ENCODE measurements at places on chromosomes 2 and 18.

GRCh38 chr2:109295070-109295780 is 166.2 kb downstream of the SH3RF3 start:
- DNase-seq = no peak

- peak; percentile 50 for DNase-seq
Measured at GRCh38 chr2:98464772-98465310, 20.2 kb downstream of the INPP4A start.

DNA sequence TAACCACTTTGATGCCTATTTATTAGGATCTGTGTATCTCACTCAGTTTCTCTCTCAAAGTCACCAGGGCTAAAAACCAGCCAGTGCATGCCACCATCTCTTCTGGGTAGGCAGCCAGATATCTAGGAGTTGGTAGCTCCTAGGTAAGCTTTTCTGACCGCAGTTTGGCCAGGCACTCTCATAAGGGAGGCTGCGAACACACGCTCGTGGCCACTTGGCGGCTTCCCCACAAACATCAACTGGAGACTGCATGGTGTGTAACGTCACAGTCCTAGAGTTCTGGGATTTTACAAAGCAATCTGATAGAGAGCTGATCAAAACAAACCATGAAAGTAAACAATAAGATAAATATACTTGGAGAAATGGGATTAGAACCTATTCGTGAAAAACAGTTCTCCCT is 424.3 kb upstream of the ACVR2A start:
- no peak for DNase-seq

GRCh38 chr2:184620367-184620766 is 22.0 kb downstream of the ZNF804A start:
- no peak for DNase-seq

- DNase-seq = no peak
Measured at GRCh38 chr2:167652401-167652800, 595.0 kb downstream of the STK39 start.

DNA sequence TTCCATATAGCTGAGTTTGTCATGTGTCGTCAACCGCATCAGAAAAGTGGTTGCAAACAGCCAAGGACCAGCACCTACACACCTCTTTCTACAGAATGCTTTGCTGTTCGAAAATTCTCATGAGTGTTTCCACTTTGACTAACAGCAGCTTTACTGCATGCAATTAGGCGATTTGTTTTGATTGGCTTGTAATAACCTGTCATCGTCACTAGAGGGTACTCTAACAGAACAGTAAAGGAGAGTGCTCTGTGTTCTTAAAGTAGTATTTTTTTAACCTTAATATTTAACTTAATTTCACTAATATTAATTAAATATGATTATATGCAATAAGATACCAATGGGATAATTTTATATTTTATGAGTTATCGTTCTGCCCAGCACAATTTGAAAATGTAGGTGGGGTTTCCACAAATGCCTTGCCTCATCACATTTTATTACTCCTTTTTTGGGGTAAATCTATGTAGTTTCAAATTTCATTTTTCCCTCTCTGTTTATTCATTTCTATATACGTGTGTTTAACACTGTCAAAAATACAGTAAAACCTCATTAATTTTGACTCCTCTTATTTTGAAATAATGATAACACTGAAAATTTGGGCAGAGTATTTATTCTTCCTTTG is 502.2 kb downstream of the NRXN1 start:
- DNase-seq = peak; percentile 24

DNA sequence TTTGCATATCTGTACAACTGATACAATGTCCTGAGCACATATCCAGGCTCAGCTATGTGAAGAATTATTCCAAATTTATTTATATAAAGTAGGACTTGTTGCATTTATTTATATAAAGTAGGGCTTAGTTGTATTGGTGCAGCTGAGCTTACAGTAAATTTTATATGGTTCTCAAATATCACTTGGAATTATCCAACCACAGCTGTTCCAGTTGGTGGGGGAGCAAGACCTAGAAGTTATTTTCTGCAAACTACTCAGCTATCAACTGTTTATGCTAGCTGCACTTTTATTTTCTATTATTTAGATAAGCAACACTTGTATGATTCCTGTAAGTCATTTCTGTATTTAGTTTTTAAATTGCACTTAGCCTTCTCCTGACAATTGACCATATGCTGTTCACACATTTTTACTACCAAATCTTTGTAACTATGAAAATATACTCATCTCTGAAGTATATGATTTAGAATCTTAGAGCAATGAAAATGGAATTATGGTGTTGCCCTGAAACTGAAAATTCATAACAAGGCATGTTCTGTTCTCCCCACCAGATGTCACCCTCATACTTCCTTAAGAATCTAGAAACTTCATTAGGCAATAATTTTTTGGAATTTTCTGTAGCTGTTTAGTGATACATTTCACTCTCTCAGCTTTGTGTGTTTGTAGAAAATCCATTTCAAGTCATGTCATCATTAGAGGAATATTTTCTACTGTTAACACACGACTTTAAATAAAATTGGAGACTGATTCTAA is 157.0 kb upstream of the CBLN2 start:
- no peak for DNase-seq

DNA sequence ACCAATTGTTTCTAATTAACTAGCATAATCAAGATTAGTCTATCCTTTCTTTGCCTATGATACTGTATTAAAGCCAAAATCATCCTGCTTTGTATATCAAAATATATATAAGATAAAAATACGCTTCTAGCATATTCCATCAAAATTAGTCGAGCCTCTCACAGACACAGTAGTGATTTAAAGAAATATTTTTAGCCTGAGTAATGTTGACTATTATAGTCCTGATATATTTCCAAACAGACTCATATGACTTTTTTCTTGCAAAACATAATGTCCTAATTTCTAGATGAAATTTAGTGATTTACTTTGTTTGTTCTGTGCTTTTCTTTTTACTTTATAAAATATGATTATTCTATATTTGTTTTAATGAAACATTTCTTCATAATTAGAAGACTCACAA is 30.9 kb downstream of the FAP start:
- DNase-seq = no peak

DNA sequence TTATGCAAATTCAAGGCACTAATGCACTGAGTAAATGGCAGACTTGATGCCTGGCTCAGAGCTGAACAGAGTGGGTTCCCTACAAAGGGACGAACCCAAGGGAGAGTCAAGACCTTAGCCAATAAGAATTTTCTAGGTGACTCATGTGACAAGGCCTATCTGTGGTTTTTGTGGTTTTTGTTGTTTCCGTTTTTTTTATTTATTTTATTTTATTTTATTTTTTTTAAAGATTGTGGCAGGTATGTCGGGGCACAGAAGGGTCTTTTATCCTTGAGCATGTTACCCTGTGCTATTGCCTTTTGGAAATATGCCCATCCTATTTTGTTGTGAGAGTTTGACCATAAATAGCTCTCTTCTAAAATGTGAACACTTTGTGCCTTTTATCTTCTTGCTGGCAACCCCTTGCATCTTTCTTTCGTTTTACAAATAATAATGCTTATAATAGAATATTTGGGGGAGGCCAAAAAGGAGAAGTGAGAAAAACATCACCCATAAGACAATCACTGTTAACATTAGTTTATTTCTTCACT is 113.4 kb upstream of the AQP4 start:
- DNase-seq = no peak

GRCh38 chr2:190451561-190452176 is 43.5 kb downstream of the MFSD6 start:
- no peak for DNase-seq

DNA sequence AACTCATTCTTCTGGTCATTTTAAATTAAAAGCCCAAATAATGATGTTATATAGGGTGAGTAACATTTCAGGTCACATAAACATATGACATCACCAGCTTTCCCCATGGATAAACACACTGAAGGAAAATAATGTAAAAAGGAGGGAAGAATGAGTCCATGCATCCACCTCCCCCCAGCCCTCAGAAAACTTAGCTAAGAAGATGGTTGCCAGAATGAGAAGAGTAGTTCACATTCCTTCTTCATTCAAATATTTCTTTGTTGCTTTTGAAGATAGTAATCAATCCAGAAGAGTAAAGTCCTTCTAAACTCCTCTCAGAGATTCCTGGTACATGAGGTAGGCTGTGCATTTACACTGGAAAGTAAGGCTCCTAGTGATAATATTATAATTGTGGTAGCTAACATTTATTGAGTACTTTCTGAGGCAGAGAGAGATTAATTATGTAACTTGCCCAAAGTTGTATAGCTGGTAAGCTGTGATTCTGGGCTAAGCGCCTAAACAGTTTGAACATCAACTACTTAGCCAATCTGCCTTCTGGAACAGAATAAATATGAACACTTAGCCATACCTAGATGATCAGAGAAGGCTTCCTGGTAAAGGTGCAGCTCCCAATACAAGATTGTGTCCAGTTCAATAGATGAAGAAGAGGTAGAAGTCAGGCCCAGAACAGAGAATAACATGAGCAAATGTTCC is 256.7 kb upstream of the FN1 start:
- DNase-seq = no peak

- DNase-seq = no peak
Measured at GRCh38 chr2:47725808-47726207, 57.1 kb upstream of the MSH6 start.

DNA sequence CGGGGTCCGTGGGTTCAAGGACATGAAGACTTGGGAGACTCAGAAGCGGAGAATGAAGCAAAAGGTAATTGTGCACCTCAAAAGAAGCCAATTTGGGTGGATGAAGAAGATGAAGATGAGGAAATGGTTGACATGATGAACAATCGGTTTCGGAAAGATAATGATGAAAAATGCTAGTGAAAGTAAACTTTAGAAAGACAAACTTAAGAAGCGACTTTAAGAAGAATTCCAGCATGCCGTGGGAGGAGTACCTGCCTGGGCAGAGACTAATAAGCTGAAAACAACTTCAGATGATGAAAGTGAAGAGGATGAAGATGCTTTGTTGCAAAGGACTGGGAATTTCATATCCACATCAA is 43.5 kb downstream of the PSTPIP2 start:
- DNase-seq = no peak

DNA sequence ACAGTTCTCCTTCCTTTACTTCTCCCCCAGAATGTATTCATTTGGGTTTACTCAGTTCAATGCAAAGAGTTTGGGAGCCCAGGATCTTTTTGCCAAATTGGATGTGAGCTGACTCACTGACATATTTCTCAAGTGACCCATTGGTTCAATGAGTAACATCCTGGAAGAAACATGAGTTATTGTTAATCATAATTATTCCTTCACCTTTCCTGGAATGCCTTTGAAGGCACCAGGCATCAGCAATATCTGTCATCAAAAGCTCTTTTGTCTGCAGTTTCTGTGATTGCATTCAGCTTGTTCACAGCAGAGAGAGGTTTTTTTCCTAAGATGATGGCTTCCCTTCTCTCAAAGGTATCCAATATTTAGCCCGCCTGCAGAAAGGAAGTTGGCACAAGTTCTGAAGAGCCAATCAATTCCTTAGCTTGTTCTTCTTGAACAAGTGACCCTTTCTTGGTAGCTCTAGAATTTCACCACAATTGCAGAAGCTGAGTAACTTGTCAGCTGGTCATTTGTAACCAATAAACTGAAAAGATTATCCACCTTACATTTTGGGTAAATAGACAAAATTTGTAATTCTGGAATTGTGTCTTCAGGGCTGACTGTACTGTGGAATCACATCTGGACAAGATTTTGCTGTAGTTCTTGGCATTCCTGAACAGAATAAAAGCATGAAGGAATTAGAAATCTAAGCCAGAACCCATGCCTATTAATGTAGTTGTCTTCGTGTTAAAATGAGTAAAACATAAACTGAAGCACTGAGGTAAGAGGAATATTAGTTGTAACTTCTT is 72.2 kb upstream of the TMEM17 start:
- no peak for DNase-seq

DNA sequence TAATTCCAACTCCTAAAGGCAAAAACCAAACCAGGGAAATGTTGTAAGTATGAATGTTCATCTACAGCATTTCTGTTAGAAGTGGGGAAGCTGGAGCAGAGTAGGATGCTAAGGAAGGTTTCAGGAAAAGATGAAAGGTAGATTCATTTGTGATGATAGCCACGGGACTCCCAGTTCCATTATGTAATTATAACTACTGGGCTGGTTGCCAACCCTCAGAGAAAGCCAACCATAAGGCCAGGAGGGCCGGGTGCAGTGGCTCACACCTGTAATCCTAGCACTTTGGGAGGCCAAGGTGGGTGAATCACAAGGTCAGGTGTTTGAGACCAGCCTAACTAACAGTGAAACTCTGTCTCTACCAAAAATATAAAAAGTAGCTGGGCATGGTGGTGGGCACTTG is 288.9 kb upstream of the ETAA1 start:
- peak; percentile 9 for DNase-seq

DNA sequence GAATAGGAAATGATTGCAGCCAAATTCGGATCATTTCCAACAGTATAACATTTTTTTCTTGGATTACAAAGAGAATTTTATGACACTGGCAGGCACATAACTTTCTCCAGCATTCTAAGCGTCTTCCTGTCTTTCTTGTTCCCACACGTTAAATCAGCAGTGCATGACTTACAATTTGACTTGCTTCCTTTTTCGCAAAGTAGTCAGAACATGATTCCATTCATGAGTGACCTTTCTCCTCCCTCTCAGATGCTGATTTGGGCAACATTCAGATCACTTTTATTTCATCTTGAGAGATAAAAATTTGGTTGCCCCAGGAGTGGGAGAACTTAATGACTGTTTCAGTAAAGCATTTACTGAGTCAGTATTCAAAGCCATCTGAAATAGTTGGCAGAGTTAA is 858.7 kb upstream of the ACVR2A start:
- no peak for DNase-seq

DNA sequence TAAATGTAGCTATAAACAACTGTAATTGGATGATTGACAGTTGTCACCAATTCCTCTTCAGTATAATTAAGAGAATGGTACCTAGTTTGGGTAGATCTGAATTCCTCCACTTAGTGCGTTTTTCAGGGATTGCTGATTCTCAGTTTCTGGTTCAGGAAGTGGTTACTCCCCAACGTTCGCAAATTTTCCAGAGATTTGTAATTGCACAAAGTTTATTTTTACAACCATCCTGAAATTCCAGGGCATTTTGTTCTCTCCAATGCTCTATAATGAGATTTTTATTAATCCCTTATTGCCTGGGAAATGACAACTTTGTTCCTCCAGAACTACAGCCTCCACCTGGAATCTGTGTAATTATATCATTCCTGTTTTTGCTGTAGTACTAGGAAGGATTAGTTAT is 710.6 kb upstream of the ZEB2 start:
- DNase-seq = no peak

GRCh38 chr2:60071490-60071831 is 482.0 kb downstream of the BCL11A start:
- DNase-seq = peak; percentile 22

- no peak for DNase-seq
Measured at GRCh38 chr2:70964596-70965386, 13.6 kb upstream of the ANKRD53 start.

GRCh38 chr2:95799892-95800291 is 191.7 kb downstream of the ANKRD36C start:
- DNase-seq = no peak

- DNase-seq = no peak
Measured at GRCh38 chr2:152098496-152099366, at the start of gene CACNB4. TSS of gene CACNB4 (minus strand) at chr2:152099044.

DNA sequence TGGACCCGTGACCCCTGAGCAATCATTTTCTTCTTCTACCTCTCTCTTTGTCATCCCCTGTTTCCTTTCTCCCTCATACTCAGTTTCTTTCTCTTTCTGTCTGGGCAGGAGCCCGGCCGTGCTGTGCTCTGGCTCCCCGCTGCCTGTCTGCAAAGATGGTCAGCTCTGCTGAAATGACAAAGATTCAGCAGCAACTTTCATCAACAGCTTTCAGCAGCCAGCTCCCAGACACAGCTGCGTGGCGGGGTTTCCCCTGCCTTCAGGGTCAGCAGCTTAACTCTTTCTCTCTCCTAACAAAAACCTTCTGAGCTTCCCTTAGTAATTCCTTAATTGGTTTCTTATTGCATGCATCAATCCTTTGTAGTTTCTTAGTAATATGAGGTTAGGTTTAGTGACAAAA is 1234.4 kb downstream of the CNTNAP5 start:
- no peak for DNase-seq
